ENCODE measurements at places on chromosomes 2 and 18.

DNA sequence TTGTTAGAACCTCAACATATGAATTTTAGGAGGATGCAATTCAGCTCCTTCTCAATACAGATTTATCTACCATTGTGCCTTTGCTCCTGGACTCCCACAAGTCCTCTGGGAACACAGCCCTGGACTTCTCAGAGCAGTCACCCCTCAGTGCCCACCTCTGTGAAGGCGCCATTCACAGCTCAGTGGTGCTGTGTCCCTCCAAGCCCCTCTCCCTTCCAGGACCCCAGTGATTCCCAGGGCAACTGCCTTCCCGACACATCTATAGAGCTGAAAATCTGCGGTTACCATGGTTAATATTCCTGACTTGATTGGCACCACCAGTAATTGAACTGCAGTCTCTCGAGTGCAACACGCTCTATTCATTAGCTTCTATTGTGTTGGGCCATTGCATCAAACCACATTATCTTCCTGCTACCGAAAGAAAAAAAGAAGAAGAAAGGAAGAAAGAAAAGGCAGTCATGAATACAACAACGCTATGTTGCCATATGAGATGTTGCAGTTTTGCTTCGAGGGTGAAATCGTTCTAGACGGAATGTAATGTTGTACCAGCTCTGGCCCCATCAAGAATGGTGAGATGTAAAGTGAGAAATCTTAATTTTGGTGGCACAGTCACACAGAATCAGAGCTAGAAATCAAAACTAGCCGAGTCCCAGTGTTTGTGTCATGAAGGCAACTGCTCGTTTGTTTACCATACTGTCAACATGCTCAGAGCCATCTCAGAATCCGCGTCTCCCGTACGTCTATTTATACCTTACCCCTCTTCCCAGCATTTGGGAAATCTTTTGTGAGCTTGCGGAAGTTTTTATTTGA lies 524.0 kb upstream of the ID2 start:
- no peak for DNase-seq

- DNase-seq = no peak
These were observed 1.8 kb downstream of the NOSTRIN start for GRCh38 chr2:168804214-168804613.

DNA sequence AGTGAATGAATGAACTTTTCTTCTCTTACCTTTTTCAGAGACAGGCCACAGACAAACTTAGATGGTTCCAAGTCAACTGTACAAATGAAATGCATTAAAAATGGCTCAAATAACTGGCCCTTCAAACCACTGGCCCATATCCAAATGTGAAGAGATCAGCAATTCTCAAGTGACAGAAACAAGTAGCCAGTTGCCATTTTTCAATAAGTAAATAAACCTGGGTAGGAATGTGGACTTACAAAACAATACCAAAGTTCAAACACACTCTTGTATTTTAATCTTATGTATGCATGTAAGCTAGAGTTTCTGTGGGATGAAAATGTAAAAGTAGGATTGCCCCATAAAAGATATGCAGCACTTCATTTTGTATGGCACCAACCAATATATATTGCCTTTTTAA lies 129.2 kb downstream of the MEP1B start:
- no peak for DNase-seq

DNA sequence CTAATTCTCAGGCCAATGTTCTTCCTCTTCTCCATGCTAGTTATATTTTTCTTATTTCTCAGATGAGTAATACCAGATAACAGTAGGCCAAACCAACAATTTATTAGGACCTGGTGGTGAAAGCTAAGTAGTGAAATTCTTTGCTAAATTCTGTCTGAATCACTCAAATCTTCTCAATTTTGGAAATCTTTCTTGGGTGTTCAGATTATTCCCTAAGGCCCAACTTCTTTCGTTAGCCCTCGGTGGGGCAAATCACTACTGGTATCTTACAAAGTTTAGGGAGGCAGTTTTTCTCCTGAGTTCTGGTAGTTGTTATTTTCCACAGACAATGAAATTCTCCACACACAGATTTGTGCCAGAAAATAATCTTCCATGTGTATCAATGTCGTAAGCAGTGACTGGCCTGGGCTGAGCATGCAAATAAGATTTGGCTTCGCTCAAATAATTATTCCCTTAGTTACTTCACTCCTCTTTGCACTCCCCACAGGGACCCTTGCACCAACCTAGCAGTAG lies 443.5 kb upstream of the SLC14A2 start:
- DNase-seq = no peak

DNA sequence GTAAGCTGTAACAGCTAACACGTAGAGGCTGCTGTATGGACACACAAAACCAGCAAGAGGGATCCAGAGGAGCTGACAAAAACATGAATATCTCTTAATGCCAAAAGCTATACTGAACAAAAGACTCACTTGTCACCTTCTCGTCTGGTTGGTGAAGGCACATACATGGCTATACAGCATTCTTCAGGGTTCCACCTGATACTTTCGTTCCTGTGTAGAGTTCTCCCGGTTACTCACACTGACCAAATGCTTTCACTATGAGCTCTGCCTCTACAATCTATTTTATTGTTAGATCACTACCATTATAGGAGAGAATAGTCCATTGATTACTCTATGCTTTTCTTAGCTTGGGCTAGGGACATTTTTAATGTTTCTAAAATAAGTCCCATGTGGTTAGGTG lies 193.1 kb downstream of the HNMT start:
- no peak for DNase-seq

DNA sequence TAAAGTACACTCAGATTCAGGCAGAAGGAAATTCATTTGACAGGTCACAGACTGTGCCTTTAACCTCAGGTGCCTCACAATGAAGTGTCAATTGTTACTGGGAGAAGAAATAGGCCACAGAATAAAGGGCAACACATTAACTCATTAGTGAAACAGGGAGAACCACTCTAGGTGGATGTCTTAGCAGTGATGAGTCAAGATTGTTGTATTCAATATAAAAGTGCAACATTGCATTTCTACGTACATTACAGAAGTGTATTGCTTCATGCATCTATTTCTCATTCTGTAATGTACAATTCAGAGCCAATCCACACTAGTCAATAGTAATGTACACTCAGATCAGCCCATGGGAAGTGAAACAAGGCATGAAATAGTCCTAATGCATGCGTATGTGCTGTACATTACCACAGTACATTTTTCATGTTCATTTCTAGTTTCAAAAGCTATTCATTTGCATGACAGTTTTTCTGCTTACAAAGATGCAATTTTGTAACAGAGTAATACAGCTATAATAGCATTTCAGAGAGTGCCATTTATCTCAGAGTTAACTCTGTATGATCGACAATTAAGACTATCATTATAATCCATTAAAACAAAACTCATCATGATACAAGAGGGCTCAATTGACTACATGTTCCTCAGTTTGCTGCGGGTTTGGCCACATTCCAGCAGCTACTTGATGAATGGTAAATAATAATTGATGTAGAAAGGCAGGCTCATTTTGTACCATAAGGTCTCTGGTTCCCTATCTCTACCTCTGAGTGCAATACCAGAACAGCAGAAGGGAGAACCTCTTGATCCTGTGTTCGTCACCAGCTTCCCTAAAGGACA lies 12.2 kb upstream of the ARL5A start:
- no peak for DNase-seq

GRCh38 chr2:136327162-136327852 lies 209.4 kb upstream of the CXCR4 start:
- peak; percentile 38 for DNase-seq

DNA sequence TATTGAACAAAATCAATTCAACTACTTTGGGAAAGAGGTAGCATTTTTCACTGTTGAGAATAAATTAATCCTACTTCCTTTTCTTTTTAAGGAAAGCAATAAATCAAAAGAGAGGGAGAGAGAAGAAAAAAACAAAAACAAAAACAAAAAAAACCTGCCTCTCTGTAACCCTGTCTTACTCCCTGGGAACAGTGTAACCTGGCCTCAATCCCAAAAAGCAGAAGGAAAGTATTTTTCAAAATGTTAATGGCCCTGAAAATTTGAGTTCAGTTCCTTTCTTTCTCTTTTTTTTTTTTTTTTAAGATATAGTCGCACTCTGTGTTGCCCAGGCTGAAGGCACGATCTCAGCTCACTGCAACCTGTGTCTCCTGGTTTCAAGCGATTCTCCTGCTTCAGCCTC lies 35.9 kb downstream of the RHOB start:
- DNase-seq = no peak

- peak; percentile 71 for DNase-seq
These were observed 50.0 kb upstream of the TTC39C start for GRCh38 chr18:23964282-23965238.

DNA sequence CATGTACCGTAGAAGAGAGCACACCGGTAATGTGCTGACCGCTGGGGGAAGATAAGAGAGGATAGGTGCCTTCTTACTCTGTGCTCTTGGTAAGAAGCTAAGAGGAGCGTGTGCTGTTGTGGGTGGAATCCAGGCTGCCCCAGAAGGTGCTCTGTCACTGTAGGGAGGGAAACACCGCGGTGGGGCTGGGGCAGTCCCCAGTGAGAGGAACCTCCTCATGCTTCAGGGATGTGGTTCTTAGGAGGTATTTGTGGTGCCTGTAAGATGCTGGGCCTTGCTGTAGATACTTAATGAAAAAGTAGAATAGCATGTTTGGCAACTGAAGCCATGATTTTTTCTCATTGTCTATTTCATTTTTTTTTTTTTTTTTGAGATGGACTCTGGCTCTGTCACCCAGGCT lies 1.1 kb downstream of the COLEC11 start:
- DNase-seq = no peak

- no peak for DNase-seq
These were observed 7.3 kb upstream of the ASIC4 start for GRCh38 chr2:219506802-219507526.

DNA sequence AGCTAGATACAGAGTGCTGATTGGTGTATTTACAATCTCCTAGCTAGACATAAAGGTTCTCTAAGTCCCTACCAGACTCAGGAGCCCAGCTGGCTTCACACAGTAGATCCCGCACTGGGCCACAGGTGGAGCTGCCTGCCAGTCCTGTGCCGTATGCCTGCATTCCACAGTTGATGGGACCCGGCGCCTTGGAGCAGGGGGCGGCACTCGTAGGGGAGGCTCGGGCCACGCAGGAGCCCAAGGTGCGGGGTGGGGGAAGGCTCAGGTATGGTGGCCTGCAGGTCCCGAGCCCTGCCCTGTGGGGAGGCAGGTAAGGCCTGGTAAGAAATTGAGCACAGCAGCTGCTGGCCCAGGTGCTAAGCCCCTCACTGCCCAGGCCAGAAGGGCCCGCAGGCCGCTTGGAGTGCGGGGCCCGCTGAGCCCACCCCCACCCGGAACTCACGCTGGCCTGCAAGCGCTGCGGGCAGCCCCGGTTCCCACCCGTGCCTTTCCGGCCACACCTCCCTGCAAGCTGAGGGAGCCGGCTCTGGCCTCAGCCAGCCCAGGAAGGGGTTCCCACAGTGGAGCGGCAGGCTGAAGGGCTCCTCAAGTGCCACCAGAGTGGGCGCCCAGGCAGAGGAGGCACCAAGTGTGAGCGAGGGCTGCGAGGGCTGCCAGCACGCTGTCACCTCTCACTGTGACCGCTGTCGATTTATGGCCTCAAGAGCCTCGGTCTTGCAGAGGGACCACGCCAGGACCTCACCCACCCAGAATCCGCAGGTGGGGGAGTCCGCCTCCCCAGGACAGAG lies 76.5 kb downstream of the MEX3C start:
- DNase-seq = no peak

GRCh38 chr2:48756289-48756688 lies 765 bp upstream of the LHCGR start:
- DNase-seq = no peak

DNA sequence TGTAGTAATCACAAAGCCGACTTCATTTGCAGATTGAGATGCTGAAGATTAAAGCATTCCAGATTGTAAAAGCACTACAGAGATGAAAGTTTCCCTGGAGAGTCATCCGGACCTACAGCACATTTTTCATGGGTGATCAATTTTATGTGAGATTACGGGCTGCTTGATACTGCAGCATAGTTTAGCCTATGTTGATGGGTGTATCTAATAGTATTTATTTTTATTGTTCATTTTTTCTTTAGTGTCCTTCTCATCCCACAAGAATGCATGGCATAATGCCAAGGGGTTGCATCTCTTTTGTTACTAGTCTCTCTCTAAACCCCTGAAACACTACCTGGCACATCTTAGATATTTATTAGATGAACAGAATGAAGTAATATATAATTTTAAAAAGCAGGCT lies 240.4 kb downstream of the MBD2 start:
- DNase-seq = no peak

GRCh38 chr2:240462073-240462706 lies 26.7 kb downstream of the GPC1 start:
- no peak for DNase-seq

DNA sequence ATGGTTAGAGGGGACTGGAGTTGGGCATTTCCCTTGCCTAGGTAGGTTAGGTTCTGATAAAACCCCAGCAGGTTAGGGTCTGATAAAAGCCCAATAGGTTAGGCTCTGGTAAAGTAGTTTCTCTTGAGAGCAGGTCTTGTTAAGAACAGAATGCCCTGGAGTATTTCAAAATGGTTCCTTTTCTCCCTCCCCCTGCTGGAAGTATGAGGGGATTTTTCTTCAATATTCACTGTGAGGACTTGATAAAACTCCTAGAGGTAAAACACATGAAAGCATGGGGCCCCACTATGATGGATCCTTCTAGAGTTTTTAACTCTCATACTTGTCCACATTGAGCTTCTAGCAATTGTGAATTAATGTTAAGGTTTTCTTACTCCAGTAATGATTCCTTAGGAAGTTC lies 27.6 kb downstream of the ANKAR start:
- no peak for DNase-seq

- DNase-seq = no peak
These were observed 280.6 kb downstream of the PTGR3 start for GRCh38 chr18:74928194-74928968.

DNA sequence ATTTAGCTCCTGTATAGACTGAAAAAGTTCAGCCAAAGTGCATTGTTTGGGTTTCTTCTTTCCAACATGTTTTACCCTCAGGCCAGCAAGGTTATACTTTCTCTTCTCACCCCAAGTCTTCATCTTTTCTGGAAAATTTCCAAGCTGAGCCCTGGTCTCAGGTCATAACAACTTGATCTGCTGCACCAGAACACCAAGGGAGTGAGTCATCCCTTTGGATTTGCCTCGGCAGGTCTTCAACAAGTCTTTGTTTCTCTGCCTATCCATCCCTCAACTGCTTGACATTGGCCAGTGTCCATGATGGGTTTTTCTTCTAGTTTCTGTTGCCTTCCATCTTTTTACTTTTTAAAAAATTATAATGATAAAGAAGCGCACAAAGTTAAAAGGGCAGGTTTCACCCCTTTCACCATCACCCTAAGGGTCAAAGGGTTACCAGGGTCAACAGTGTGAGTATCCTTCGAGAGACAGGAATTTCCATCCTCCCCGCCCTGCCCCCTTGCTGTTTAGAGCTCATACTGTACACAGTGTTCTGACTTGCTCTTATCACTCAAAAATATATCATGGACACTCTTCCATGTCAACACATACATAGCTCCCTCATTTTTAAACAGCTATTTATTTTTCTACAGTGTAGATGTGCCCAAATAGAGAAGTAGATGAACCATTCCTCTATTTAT lies 5.7 kb upstream of the SPATS2L start:
- no peak for DNase-seq

GRCh38 chr2:178482437-178482836 lies 2.2 kb downstream of the PLEKHA3 start:
- DNase-seq = no peak

GRCh38 chr2:68302281-68302875 lies 17.4 kb downstream of the CNRIP1 start:
- DNase-seq = no peak

GRCh38 chr2:157786663-157787363 lies 89.3 kb downstream of the ACVR1 start:
- no peak for DNase-seq

- DNase-seq = no peak
These were observed 54.9 kb upstream of the TSPYL6 start for GRCh38 chr2:54310961-54311360.

GRCh38 chr2:231305221-231305620 lies 90.3 kb upstream of the B3GNT7 start:
- DNase-seq = no peak

GRCh38 chr2:202038471-202039277 lies 5.0 kb downstream of the FZD7 start:
- no peak for DNase-seq

Data from mucosa of descending colon (tissue), 3 donors.